RPMI7951 (cell line): ENCODE measurements at places on chromosomes 4 and X.
A peak's percentile ranks its signal among the peaks of the same experiment; 100 is the strongest.

GRCh38 chr4:878796-879728 lies 53.1 kb downstream of the GAK start:
- DNase-seq = no peak

GRCh38 chrX:153738056-153738605 lies 13.5 kb downstream of the ABCD1 start:
- no peak for DNase-seq

DNA sequence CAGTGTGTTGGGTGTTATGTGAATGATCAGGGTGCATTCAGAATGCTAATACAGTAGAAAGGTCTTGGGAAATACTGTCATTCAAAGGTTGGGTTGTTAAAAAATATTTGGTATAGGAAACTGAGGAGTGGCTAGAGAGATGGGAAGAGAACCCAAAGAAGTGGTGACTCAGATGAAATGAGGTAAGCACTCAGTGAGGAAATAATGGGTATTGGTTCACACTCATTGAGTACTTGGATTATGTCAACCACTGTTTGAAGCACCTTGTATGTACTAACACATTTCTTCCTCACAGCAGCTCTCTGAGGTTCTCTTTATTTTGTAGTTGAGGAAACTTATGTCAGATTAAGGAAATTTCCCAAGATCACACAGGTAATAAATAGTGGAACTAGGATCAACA lies 40.8 kb upstream of the NUDT6 start:
- DNase-seq = peak; percentile 1

- DNase-seq = peak; percentile 8
These were observed 731 bp downstream of the BRWD3 start for GRCh38 chrX:80808881-80809411.

DNA sequence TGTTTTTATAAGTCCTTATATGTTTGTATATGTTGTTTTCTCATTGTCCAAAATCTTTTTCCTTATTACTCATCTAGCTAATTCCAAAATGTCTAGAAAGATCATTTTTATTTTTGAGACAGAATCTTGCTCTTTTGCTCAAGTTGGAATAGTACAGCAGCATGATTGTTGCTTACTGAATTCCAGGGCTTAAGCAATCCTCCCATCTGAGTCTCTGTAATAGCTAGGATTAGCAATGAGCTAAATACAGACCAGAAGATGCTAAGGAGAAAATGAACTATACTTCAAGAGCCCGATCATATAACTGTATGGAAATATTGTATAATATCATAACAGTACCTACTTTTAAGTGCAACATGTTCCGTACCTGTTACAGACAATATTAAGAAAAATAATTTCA lies 1027.0 kb downstream of the STIM2 start:
- no peak for DNase-seq

DNA sequence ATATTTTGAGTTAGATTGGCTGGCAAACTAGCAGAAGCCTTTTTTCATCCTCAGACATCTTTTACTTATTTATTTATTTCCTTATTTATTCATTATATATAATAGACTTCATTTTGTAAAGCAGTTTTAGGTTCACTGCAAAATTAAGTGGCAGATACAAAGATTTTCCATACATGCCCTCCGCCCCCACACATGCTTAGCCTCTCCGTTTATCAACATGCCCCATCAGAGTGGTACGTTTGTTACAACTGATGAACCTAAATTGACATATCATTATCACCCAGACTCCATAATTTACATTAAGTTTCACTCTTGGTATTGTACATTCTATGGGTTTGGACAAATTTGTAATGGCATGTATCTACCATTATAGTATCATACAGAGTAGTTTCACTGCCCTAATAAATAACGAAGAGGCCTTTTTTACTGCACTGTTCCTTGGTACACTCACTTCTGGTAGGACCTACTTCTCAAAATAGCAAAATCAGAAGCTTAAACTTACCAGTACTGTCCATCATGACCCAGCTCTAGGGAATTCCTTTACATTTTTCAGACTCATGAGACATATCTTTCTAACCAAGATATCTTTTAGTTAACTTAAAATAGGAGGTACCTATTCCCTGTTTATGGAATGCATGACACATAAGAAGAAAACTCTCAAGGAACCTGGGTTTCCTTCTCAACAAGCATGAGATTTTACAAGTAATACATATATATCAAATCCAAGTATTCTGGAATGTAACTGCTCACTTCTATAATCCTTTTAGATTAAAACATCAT lies 4.8 kb upstream of the TMPRSS11B start:
- no peak for DNase-seq

DNA sequence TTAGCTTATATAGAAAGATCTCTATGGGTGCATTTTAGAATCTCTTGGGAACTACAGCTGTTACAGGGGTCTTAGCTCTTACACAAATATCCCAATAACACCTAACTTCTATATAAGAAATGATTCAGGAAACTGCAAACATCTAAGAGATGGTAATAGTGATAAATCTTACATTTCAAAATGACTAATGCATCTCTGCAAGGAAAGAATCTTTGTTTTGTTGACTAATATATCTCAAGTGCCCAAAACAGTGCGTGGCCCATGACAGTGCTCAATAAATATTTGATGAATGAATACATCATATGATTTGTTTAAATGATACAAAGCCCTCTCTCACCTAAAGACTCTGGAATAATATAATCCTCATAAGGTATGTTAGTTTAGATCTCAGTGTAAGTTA lies 47.5 kb downstream of the CENPE start:
- DNase-seq = peak; percentile 2

GRCh38 chr4:14348506-14348905 lies 653.8 kb upstream of the CPEB2 start:
- DNase-seq = peak; percentile 1

- no peak for DNase-seq
These were observed 48.6 kb upstream of the HGFAC start for GRCh38 chr4:3393171-3393570.

DNA sequence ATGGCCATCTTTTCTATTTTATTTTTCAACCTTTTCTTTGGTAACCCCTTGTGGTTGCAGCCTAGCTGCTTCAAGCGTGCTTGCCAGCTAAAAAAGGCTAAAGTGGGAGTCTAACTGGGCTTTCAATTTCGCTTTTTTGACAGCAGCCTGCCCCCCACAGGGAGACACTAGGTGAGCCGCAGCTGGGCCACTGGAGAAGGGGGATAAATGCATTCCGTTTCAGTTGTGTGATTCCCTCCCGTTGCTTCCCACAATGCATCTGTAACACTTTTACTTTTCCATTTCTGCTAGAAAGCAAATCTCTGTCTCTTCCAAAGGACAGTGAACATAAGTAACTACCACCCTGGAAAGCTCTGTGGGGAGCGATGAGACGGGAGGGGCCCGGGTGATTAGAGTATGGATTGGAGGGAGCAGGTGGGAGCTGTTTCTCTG lies 86.3 kb upstream of the RAPGEF2 start:
- DNase-seq = peak; percentile 18

GRCh38 chr4:174209341-174209740 lies 74.1 kb downstream of the FBXO8 start:
- no peak for DNase-seq

DNA sequence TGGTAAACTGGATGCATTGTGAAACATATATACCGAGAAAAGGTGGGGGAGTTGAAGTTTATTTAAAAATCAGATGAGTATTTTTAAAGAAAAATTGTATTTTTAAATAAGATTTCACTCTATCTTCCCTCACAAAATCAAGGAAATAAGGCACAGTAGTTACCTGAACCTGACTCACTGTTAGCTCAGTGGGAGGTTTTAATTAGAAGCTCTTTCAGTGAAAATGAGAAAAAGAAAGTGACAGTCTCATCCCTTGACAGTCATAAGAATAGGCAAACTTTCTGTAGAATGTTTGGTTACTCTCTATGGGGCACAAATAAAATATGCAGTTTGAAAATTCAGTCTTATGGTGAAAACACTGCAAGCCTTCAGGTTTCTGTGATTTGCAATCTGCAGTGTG lies 49.7 kb downstream of the GRXCR1 start:
- no peak for DNase-seq

DNA sequence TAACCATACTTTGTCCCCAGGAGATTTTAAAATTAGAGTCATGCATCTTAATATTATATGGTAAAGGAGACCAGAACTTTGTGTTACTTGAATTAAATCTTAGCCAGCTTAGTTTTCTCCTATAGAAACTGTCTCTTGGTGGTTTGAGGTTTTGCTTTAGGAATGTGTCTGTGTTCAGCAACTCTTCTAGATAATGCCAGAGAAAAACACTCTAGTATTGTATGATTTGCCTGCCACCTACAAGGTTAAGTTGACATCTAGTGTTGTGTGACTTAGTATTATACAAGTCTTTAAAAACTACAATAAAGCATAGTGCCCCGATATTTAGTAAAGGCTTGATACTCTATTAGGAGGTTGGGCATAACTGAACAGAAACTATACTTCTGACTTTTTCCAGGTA lies 2.1 kb downstream of the UGT8 start:
- DNase-seq = no peak

GRCh38 chr4:81756973-81757372 lies 285.3 kb upstream of the RASGEF1B start:
- DNase-seq = no peak

DNA sequence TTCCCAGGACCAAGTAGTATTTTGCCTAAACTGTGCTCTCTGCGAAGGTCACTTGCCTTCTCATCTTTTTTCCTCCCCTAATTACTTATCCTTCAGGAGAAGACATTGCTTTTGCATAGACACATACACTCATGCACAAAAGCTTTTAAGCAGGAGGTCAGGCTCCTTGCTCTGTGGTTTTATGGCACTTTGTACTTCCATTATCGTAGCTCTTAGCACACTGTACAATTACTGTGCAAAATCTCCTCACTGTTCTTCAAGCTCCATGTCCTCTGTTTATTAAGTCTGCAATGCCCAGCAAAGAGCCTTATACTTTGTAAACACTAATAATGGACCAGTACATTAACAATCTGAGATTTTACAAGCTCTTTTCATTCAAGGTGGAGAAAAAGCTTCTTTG lies 188.4 kb upstream of the GNPDA2 start:
- DNase-seq = no peak

DNA sequence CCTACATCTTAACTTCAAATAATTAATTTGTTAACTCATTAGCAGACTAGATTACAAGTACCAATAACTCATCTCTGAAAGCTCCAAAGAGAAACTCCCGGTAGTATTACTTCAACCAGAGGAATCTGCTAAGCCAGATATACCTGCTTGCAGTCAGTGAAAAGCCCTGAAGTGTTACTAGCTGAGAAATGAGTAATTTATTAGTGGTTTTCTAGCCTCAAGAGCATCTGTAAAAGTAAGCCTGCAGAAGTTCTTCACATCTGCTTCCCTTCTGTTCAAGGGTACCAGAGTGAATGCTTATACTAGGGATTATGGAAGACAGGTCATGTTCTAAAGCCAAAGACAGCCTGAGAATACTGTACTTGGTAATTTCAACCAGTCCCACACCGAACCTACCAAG lies 34.7 kb downstream of the IRS4 start:
- DNase-seq = no peak

GRCh38 chr4:110998320-110998719 lies 375.4 kb upstream of the PITX2 start:
- DNase-seq = no peak

DNA sequence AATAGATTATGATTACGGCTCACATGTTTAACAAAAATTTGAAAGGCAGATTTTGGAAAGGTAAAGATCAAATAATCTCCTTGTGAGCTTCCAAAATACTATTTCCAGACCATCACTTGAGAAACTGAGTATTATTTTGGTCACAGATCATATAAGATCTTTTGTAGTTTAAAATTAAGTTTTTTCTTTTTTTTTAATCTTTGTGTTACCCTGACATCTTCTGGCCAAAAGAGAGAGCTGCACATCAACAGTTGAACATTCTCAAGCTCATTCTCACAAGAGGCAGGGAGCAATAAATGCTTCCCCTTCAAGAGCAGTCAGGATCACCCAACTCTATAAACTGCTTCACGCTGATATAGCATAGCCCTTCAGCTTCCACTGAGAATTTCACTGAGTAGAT lies 15.9 kb downstream of the TMEM192 start:
- DNase-seq = peak; percentile 21

GRCh38 chr4:182679533-182679932 lies 237.7 kb downstream of the DCTD start:
- no peak for DNase-seq

DNA sequence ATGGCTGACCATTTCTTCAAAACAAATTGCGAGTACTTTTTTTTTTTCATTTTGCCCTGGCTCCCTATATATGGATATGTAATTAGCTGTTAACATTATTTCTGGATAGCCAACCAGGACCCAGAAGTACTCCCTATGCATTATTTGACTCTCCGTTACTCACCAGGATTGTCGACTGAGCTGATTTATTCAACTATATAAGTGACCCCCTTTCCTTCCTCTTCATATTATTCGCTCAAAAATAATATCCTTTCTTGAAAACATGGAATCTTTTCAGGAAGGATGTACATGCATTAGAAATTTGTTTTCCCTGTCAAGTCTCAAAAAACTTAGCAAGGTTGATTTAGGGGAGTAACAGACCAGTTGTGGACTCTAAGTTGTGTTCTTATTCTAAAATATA lies 114.1 kb upstream of the KLHL4 start:
- no peak for DNase-seq

GRCh38 chr4:108360754-108361445 lies 192.2 kb upstream of the LEF1 start:
- DNase-seq = peak; percentile 97

- DNase-seq = no peak
These were observed 455.4 kb downstream of the PCDH18 start for GRCh38 chr4:137076908-137077307.

GRCh38 chr4:184165291-184165690 lies 52.4 kb downstream of the ENPP6 start:
- DNase-seq = peak; percentile 4

- DNase-seq = no peak
These were observed 310.4 kb downstream of the ZNF674 start for GRCh38 chrX:46234775-46235174.

GRCh38 chr4:108030332-108030731 lies 40.6 kb downstream of the HADH start:
- peak; percentile 59 for DNase-seq

GRCh38 chr4:175394208-175394607 lies 417.9 kb downstream of the GPM6A start:
- no peak for DNase-seq

GRCh38 chr4:8044244-8044643 lies 104.6 kb upstream of the AFAP1 start:
- DNase-seq = no peak

- DNase-seq = no peak
These were observed 1331.6 kb downstream of the ADGRL3 start for GRCh38 chr4:62531731-62532130.

DNA sequence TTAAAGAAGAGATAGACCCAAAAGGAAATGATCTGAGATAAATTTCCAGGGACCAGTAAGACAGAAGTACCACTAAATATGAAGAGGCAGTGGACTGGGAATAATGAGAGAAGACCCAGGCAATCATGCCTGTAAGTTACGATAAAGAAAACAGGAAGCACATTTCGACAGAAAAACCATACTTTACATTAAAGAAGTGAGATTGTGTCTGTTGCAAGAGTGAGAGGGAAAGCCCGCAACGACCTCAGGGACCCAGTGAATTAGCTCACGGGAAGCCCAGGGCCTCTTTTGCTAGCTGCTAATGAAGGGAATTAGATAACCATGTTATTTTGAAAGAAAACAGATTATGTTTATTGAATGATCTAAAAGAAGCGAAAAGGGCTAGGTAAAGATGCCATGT lies 28.9 kb upstream of the ACSL1 start:
- DNase-seq = no peak
